ENCODE measurements at places on chromosomes 3 and 15.

GRCh38 chr3:172283841-172284357, 164.4 kb downstream of the GHSR start:
- no peak for DNase-seq

GRCh38 chr3:155890671-155891190, 20.3 kb downstream of the GMPS start:
- no peak for DNase-seq

GRCh38 chr3:30438126-30438525, 168.3 kb upstream of the TGFBR2 start:
- DNase-seq, result no peak

- no peak for DNase-seq
These were observed 1472.4 kb downstream of the SI start for GRCh38 chr3:163605915-163606314.

DNA sequence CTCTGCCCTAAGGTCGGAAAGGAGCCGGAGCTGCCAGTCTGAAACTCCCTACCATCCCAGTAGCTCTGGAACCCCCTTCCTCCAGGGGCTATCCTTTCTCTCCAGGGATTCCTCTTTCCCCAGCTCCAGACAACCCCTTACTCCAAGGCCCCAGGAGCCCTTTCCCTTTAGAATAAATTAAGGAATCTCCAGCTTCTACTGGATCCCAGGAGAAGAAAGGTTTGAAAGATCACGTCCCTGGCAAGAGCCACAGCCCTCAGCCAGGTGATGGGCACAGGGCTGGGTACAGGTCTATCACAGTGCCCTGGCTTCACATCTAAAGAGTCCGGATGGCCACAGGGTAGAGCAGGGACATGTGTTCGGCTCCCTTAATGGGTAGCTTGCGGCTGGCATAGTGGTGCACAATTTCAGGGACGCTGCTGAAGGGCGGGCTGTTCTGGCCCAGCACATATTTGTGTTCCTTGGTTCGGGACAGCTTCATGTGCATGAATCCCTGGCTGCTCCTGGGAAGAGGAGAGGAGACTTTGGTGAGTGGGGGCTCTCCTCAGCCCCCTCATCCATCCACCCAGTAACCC, 20.0 kb downstream of the SHF start:
- no peak for DNase-seq

GRCh38 chr3:82736696-82737277, 975.3 kb upstream of the GBE1 start:
- DNase-seq, result no peak

DNA sequence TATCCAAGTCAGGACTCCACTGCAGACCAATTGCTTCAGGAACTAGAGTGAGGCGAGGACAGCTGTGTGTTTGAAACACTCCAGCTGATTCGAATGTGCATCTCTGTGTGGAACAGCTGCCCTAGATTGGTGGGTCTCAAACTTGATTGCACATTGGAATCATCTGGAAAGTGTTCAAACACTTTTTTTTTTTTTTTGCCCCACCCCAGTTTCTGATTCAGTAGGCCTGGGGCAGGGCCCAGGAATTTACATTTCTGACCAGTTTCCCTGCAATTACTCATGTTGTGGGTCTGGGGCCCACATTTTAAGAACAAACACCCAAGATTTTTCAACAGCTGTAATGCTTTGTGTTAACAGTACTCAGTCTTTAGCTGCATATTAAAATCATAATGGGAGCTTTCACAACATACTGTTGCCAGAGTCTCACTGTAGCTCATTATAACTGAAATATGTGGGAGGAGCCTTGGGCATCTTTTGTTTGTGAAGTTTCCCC, 156.6 kb downstream of the NR1D2 start:
- DNase-seq, result no peak

DNA sequence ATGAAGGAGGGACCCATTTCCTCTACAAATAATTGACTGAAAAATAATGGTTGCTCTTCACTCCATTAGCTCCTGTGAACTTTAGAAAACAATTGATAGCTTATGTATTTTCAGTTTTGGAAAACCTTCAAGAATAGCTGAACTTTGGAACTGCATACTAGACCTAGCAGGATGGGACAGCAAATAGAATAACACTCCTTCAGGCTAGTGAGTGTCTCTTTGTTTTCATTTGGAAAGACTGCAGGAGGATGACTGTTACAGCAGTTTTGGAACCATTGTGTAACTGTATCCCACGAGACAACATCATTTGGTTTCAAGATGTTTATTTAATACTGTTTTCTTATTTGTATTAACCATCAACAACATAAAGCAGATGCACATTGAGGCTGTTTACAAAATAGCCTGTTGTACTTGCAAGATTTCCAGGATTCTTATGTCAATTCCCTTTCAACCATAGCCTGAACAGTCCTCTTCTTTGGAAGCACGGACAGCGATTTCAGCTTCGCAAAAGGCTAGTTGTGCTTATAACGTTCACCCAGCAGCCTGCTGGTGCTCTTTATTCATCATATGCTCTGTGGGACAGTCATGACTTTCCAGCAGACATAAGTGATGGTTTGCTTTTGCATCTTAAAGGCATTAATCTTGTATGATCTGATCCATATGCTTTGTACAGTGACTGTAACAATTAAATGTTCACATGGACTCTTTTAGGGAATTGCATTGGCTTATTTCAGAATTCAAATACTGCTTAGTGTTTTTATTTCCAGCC, 335.5 kb downstream of the IL5RA start:
- DNase-seq, result no peak

- DNase-seq, result no peak
These were observed 161.3 kb downstream of the ABHD5 start for GRCh38 chr3:43852066-43852465.

DNA sequence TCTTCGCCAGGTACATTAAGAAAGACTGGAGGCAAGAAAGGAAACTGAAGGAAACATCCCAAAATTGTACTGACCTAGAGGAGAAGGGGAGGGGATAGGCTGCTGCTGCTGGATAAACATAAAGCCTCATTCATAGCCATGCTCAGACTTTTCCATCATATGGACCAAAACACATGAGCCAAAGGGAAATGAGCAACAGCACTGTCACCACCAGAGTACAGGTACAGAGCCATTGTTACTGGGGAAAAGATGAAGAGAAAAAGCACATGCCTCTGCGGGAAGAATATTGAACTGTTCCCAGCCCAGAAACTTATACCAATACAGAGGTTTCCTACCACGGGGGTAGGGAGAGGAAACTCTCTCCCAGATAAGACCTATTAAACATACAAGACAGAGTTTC, 861.9 kb downstream of the NTRK3 start:
- DNase-seq, result no peak

DNA sequence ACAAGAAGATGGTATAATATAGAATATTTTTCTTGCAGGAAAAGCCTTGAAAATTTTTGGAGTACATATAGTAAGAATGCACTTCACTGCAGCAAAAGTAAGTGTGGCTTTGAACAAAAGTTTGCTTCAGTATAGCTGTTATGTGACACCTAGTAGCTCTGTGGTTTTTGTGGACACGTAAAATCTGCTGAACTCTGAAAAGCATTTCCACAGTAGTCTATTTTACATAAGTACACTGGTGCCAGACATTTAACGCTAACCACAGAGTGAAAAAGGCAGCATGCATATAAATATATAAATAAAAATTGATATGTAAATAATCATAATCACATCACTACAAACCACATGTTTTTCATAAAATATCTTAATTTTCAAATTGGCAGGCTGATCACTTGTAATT, 39.8 kb downstream of the CGGBP1 start:
- no peak for DNase-seq

GRCh38 chr3:147305533-147306250, 100.7 kb downstream of the ZIC4 start:
- DNase-seq, result no peak

- DNase-seq, result no peak
These were observed 143.3 kb upstream of the MB21D2 start for GRCh38 chr3:193060748-193061546.

GRCh38 chr15:82047453-82048400, 1.9 kb upstream of the MEX3B start:
- DNase-seq, result peak; percentile 81

DNA sequence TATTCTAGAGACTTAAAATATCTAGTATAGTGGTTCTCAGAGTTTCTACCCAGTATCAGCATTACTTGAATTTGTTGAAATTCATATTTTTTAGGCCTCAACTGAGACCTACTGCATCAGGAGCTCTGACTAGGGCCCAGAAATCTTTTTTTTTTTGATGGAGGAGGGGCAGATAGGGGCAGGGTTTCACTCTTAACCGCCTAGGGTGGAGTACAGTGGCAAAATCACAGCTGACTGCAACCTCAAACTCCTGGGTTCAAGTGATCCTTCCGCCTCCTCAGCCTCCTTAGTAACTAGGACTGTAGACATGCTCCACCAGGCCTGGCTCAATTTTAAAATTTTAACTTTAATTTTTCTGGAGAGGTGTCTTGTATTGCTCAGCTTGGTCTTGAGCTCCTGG, 36.6 kb downstream of the CHD2 start:
- no peak for DNase-seq

DNA sequence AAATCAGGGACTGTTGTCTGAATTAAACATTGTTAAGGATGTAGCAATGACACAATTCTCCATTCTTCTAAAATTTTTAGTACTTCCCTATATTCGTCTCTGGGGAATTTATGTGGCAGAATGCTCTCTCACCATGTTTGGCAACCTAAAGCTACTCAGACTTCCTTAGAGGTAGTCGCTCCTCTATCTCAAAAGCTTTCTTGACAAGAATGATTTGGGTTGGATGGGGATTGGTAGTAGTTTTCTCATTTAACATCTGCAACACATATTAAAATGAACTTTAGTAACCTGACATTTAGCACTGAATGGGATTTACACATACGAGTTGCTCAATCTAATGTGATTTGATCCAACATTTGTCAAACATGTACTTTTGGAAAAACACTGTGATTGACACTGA, 233.3 kb downstream of the RBMS3 start:
- DNase-seq, result no peak

DNA sequence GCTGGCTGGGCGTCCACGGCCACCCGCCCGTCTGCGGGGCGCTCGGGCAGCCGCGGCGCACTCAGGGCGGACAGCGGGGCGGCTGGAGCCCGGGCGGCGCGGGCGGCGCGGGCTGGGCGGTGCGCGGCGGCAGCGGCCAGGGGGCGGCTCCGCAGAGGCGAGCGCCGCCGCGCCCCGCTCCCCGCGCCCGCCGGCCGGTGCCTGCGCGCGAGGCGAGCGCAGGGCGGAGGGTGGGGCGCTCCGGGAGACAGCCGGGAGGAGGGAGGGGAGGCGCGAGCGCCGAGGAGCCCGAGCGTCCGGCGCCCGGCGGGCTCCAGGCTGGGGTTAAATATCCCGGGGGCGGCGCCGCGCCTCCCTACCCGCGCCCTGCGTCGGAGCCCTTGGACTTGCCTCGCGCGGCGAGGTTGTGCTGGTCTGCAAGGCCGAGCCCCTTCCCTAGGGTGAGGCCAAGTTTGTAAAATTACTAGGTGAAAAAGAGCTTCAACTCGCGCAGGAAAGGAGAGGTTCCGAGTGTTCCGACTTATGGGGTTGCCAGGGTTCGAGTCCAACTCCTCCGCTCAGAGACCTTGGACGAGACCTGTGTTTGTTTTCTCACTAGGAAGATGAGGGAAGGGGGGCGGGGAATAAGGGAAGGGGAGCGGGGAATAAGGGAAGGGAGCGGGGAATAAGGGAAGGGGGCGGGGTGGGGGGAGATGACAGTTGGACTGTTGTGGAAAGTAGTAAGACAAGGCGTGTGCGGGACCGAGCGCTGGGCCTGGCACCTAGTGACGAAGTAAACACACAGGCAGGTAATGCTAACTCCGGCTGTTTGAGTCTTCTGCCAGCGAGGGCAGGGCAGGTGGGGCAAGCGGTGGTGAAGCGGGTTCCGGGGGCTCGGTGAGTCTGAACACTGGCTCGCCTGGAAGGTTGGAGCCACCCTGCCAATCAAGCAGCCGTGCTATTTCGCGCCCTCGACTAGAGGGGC, at the start of gene TNFAIP8L3:
TSS of gene TNFAIP8L3 (minus strand) at position 301 of the 964 bp plus-strand sequence. CDS start 311 bp downstream, outside the sequence.
- peak; percentile 14 for DNase-seq

DNA sequence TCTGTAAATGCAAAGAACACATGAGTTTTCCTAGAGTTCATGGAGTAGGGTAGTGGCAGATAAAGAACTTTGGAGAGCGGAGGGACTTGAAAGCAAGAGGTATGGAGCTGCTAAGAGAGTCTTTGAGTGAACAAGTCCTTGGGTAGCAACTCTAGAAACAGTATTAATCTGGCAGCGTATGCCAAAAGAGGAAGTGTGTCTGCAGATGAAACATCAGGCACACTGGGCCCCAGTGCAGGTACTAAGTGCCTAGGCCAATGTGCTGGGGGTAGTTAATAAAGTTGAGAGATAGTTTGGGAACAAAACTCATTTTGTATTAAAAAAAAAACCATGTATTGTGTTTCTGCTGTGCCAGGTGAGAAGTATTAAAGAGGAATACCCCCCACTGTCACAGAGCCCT, 223.0 kb upstream of the STRIT1 start:
- no peak for DNase-seq

DNA sequence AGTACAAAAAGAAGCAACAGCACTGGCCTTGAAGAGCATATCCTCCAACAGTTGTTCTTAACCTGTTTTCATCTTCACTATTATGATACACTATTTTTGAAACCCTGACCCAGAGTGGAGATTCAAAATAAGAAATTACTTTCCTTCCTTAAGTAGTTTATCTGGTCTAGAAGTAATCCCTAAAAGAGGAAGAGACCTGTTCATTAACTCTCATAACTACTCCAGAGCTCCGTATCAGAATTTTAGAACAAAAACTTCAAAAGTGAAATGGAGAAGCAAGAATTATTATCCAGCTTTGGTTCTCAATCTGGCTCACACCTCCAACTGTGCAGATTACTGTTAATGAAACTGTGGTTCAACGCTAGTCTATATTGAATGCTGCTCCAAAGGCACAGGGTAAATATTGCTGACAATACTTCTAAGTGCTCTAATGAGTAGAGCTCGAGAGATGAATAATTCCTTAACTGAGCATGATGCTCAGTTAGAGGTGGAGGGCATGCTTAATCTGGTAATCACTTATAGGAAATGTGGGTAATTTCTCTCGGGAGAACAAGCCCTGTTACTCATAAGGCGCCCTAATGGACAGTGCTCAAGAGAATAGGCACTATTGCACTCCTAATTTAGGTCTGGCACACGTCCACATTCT, 5.2 kb downstream of the LCMT2 start:
- no peak for DNase-seq

DNA sequence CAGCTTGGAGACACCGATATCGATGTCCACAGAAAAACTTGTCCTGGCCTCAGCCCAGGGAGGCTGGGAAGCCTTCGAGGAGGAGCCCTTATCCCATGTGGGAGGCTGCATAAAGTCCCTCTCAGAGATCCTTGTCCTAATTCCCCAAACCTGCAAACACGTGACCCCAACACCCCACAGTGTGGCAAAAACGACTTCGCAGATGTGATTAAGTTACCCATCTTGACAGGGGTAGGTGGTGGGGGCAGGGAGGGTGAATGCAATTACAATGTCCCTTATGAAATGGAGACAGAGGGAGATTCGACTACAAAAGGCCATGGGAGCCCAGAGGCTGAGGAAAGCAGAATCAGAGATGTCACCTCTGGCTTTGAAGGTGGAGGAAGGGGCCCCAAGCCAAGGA, 2.3 kb upstream of the TLR9 start:
- no peak for DNase-seq

- no peak for DNase-seq
These were observed 95.8 kb upstream of the GOLGA8J start for GRCh38 chr15:29986946-29987345.

GRCh38 chr15:93656041-93656440, 567.0 kb upstream of the RGMA start:
- no peak for DNase-seq
